BJ (cell line): ENCODE measurements at places on chromosomes 11 and 22.

DNA sequence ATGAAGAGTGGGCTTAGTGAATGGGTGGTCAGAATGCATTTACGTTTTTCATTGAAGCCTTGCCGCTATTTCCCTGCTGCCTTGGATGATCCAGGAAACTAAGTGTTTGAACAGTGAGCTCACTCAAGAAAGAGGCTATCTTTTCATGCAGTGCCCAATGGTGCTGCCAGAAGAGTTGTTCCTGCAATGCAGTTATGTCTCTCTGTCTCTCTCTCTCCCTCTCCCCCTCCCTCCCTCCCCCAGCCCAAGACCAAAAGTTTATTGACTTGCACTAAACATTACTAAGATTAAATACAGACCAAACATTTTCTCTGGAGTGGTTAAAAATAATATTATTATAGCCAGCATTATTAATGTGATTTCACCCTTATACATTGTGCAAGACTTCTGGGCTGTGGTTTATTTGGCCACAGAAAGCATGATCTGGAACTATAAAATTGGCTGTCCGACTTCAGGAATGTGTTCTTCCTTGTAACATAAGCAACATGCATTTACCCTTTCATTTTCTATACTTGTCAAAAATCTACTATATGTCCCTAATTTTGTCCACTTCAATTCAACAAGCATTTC, 6.6 kb upstream of the FUT4 start:
- peak; percentile 25 for DNase-seq

GRCh38 chr11:18705651-18706281, 7.2 kb downstream of the TMEM86A start:
- no peak for DNase-seq

- DNase-seq: no peak
These were observed 906 bp upstream of the NAA40 start for GRCh38 chr11:63937713-63938478.

- DNase-seq: no peak
These were observed 8.7 kb downstream of the CSF2RB start for GRCh38 chr22:36922105-36922608.

DNA sequence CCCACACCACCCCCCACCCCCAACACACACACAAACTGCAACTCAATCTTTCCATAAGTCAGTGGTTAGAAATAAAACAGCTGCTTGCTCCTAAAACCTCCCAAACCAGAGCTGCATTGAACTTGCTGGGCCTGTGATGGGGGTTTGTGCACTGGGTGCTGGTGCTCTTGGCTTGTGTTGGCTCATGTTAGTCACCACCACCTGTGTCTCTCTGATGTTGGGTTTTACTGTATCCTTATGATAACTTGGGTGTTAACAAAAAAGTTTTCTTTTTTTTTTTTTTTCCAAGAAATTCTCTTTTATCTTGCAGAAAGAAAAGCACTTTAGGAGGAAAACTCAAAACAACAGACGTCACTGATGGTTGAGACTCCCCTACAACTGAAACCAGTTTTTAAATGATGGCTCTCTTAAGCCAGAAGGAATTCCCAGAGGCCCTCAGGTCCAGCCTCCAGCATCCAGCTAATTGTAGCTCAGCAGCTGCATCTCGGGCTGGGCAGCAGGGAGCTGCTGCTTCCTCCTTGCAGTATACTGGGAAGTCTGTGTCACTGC, 79.9 kb upstream of the DRD2 start:
- no peak for DNase-seq

- no peak for DNase-seq
These were observed 3.1 kb downstream of the ASRGL1 start for GRCh38 chr11:62340269-62340901.

GRCh38 chr11:134120921-134121526, 52.2 kb downstream of the JAM3 start:
- no peak for DNase-seq

- no peak for DNase-seq
These were observed 71.8 kb downstream of the DSCAML1 start for GRCh38 chr11:117725048-117725734.

DNA sequence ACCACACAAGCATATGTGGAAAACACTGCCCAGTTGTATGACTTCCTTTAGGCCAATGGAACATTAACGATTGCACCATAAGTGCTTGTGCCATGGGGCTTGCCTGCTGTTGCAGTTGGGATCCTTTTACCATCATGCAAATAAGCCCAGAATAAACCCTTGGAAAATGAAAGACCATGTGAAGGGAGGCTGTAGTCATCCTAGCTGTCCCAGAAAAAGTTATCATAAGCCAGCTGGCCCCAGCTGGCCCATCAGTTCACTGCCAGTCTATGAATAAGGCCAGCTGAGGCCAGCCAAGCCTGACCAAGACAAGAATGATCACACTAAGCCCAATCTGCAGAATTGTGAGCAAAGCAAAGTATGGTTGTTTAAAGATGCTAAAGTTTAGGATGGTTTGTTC, 253.9 kb upstream of the ARHGAP20 start:
- DNase-seq: no peak

- DNase-seq: no peak
These were observed 25.1 kb downstream of the APOL3 start for GRCh38 chr22:36135306-36135980.

DNA sequence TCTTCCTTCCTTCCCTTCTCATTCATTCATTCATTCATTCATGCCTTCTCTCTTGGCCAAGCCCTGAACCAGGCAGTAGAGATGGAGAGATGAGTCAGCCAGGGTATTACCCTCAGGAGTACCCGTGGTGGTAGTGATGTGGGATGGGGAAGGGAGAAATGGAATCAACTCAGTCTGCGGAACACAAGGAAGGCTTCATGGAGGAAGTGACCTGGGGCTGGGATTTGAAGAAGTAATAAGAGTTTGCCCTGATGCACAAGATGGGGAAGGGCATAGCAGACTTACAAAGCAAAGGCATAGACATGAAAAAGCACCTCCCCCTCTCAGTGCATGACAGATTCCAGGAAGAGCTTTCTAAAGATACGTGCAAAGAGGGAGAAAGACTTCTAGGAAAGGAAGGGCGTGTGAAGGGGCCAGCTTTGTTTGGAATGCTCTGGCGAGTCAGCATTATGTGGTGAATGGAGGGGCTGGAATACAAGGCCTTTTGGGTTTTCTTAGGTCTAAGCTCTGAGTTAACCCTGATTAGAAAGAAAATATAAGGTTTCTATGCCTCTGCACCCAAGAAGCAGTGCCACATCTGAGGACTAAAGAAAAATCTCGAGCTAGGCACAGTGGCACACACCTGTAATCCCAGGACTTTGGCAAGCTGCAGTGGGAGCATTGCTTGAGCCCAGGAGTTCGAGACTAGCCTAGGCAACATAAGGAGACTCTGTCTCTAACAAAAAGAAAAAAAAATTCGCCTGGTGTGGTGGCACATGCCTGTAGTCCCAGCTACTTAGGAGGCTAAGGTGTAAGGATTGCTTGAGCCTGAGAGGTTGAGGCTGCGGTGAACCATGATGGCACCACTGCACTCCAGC, 36.4 kb upstream of the ACER3 start:
- no peak for DNase-seq

DNA sequence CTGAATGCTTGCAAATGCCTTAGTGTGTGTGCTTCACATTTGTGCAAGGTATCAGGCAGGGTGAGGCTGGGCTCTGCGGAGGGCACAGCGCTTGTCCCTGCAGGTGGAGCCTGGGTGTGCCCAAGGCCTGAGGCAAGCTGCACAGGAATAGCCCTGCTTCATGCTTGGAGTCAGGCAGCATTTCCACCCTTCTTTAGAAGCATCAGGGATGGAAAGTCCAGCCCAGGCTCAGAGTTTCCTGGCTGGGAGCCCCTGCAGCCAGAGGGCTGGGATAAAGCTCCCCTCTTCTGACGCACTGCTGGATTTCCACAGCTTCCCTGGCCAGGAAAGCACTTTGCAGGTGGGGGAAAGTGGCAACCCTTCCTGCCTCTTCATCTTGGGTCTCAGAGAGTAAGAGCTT, 63.4 kb downstream of the GALNT18 start:
- DNase-seq: no peak

- DNase-seq: no peak
These were observed 18.7 kb upstream of the JHY start for GRCh38 chr11:122863704-122864326.

- no peak for DNase-seq
These were observed 36.1 kb downstream of the UBASH3B start for GRCh38 chr11:122691549-122692150.

- no peak for DNase-seq
These were observed 16.2 kb downstream of the CAPN5 start for GRCh38 chr11:77082838-77083565.

- DNase-seq: no peak
These were observed 23.6 kb downstream of the DCPS start for GRCh38 chr11:126327281-126328000.

- DNase-seq: no peak
These were observed 35.1 kb upstream of the PDGFD start for GRCh38 chr11:104199053-104199452.

DNA sequence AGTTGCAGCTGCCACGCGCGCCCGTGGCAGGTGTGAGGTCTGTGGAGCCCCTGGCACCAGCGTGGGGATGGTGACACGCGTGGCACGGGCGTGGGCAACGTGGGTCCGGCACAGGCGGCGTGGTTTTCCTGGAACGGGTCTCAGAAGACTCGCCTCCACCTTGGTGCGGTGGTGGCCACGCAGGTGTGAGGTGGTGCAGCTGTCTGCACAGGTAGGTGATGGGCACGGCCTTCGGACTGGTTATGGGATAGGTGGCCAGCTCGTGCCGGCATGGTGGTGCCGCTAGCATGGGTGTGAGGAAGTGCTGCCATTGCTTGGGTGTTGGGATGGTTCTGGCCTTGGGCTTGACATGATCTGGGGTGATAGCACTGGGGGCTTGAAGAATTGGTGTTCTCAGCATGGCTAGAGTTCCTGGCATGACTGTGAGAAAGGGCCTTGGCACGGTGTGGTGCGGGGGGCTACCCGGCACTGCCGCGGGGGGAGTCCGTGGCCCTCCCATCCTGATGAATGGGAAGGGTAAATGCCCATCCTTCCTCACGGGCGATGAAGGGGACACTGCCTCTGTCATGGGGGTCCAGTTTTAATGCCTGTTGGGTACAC, 531 bp downstream of the DAGLA start:
- DNase-seq: no peak

GRCh38 chr22:32207971-32208480, 3.2 kb upstream of the RFPL2 start:
- DNase-seq: no peak
